ENCODE measurements at places on chromosomes 2 and 18.
A peak's percentile ranks its signal among the peaks of the same experiment; 100 is the strongest.

- no peak for DNase-seq
These were observed 631 bp downstream of the GYPC start for GRCh38 chr2:126656431-126657147.

GRCh38 chr2:239594772-239595608 is 194.2 kb upstream of the HDAC4 start:
- no peak for DNase-seq

DNA sequence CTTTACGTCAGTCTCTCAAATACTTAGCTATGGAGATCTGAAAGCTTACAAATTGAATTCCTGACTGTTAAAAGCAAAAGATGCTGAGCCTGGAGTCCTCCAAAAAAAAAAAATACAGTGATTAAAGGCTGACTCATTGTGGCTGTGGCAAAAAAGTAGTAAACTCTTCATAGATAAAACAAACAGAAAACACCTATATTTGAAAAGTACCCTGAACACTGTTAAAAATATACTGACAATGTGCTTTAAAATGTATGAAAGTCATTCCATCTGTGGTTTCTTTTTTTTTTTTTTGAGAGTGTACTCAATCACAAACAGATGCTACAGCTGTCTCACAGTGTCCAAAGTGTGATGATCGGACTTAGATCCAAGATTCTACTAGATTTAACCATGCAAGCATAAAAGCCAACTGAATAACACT is 267.6 kb upstream of the CYP26B1 start:
- DNase-seq, result no peak

- DNase-seq, result no peak
These were observed 102.2 kb upstream of the FZD7 start for GRCh38 chr2:201931475-201931874.

DNA sequence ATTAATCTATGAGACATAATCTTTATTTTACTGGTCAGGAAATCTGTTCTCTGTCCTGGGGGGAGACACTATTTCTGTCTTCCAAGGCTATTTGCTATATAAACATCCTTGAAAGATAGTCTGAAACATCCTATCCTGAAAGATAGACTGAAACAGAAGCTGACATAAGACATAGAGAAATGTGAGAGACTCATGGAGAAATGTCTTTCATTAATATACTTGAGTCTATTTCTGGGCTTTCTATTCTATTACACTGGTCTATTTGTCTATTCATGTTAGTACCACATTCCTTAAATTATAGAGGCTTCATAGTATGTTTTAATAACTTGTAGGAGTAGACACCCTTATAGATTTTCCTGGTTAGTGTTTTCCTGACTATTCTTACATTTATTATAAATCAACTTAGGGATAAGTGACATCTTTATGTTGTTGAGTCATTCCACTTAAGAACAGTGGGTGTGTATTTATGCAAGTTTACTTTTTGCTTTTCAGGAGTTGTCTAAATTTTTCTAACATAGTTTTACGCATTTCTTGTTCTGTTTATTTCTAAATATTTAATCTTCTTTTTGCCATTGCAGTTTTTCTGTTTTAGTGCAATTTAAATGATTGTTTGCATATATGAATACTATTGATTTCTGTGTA is 244.9 kb upstream of the ZSWIM2 start:
- DNase-seq, result no peak

DNA sequence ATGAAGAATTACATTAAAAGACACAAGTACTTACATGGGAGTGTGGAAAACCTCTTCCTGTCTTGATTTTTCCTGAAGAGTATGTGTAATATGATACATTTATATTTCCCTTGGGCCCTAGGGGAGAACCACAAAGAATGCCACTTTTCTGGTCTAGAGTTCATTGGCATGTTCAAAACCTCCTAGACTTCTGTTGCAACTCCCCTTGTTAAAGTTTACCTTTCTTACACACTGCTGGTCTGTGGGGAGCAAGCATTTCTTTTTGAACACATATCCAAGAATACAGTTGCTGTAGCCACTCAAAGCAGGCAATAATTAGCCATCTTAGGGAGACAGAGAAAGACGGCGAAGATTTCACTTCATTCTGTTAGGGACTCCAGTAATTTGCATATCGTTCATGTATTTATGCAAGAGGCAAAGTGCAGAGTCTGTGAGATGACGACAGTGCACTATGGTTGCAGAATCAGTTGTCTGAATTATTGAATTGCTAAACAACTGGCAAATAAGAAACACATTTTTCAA is 103.5 kb downstream of the NOL4 start:
- no peak for DNase-seq

- DNase-seq, result no peak
These were observed 22.5 kb upstream of the SIGLEC15 start for GRCh38 chr18:45802814-45803492.

- DNase-seq, result no peak
These were observed 8.4 kb upstream of the ZNF521 start for GRCh38 chr18:25360301-25360899.

DNA sequence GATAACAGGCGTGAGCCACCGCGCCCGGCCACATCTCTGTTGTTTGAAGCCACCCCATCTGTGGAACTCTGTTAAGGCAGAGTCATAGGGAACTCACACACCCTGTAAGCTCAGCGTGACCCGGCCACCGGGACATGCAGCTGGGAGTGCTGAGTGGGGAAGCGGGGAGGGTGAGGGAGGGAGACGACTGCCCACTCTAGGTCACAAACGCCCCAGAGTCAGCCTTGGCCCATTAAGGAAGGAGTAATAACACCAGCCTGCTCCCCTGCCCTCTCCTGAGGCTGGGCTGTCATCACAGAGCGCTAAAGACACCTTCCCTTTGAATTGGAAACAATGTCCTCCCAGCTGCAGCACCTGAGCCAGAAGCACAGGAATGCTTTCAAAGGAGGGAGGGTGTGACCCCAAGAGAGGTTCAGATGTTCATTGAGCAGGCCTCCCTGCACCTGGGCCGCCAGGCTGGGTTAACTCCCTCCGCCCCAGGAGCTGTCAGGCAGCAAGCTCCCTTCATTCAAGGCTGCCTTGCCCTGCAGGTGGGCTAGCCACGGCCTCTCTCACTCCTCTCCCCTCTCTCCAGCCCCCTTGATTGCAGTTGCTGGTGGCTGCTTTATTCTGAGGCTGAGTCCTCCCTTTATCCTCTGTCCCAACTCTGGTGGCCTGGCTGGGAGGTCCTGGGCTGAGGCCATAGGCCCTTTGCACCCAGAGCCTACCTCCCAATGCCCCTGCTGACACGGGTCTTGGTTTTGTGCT is 77.2 kb upstream of the HPCAL1 start:
- no peak for DNase-seq

GRCh38 chr2:96772903-96773671 is 12.4 kb downstream of the CNNM4 start:
- DNase-seq, result no peak

DNA sequence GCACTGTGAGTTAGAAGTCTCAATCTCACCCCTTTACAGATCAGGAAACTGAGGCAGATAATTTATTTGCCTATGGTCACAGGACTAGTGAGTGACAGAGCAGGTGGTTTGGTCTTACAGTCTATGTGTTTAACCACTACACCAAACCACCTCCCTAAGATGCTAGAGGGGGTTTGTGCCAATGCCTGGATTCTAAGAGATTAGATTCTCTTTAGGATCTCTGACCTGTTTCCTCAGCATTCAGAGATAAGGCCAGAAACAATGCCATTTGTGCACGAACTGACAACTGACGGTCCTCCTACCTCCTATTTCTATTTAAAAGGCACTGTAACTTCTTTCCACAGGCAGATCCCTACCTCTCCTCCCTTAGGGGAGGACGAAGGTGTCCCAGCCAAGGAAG is 2.3 kb upstream of the SLC20A1 start:
- DNase-seq, result no peak

GRCh38 chr2:240245706-240246105 is 105.2 kb upstream of the OTOS start:
- no peak for DNase-seq

GRCh38 chr2:76307495-76307894 is 596.8 kb upstream of the GCFC2 start:
- DNase-seq, result no peak

DNA sequence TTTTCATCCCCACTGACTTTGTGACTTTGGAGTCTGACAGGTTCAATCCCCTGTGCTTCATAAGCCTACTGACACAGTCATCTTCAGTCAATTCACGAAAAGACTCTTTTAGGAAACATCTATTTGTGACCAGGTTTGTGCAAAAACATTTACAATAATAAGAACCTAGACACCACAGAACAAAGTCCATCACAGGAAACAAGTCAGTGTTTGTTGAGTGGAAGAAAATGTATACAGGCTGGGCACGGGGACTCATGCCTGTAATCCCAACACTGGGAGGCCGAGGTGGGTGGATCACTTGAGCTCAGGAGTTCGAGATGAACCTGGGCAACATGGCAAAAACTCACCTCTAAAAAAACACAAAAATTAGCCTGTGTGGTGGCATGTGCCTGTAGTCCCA is 49.7 kb downstream of the TGFA start:
- DNase-seq, result no peak

DNA sequence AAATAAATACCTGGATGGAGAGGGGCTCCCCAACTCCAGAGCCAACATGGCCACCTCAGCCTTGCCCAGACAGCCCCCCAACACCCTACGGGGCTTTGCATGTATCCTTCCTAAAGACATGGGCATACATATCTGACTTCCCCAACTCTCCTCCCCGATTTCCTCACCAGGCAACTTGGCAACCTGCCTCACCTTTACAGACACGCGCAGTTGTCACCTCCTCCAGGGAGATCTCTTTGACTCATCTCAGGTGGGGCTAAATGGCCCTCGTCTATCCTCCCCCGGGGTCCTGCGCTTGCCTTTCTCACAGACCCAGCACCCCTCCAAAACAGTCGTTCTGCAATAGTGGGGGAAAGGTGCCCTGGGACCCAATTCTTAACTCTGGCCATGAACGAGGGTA is 10.6 kb upstream of the BIN1 start:
- DNase-seq, result no peak

DNA sequence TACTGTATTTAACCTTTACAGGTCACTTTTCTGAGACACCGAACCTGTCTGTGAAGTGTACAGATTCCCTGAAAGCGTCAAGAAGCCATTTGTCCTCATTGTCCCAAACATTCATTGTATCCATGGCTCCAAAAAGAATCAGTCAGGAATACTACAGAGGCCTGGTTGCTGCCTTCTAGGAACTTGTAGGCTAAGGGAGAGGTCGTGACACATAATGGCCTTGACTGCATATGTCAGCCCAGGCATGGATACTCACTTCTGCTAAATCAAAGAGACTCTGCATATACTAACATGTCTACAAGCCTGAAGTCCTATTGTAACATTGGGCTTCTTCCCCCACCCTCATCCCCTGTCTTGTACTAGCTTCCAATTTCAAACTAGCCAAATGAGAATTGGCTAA is 40.2 kb downstream of the ONECUT2 start:
- no peak for DNase-seq

- no peak for DNase-seq
These were observed 15.8 kb downstream of the C18orf63 start for GRCh38 chr18:74331404-74331803.

- DNase-seq, result peak; percentile 3
These were observed 57.4 kb downstream of the ADI1 start for GRCh38 chr2:3461801-3462492.

- no peak for DNase-seq
These were observed 70.5 kb downstream of the PRPF40A start for GRCh38 chr2:152646775-152647174.

GRCh38 chr2:231117922-231118613 is 6.8 kb downstream of the HTR2B start:
- no peak for DNase-seq

GRCh38 chr2:135820003-135820618 is 16.9 kb downstream of the LCT start:
- peak; percentile 55 for DNase-seq

GRCh38 chr2:146246002-146246735 is 1598.7 kb upstream of the ACVR2A start:
- DNase-seq, result no peak

GRCh38 chr2:28590496-28591301 is 94.8 kb downstream of the PLB1 start:
- no peak for DNase-seq

DNA sequence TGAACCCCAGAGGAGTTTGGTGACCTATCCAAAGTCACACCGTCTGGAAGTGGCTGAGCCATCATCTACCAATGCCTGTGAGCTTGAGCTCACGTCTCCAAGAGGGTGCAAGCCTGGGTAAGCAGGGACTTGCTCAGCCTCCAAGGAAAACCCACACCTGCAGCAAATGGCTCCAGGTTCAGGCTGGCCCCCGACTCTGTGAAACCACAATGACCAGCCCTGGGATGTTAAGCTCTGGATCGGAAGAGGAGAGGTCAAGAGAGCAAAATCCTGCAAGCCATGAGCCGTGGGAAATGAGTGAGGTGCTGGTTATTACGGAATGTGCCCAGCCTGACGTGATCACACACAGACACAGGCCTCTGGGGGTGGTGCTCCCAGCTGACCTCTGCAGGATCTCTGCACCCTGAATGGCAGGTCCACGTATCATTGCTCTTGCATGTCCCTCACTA is 94.1 kb upstream of the OTOS start:
- no peak for DNase-seq

DNA sequence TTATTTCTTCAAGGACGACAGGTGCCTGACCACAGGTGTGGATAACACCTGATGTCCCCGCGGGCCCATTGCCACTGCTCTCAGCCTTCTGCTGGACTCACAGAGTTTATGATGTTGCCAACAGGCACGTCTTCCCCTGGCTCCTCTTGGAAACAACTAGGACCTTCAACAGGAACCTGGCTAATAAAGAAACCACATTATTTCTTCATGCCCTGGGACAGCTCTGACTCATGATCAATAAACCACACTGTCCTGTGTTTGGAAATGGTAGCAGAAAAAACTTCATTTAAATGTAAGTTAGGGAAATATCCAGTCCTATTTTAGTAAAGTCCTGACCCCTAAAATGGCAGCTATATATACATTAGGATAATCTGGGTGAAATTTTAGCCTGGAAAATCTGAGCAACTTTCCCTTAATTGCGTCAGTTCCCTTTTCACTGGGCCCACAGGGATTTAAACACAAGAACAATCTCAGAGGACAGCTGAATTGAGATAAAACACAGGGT is 158.9 kb downstream of the VAPA start:
- no peak for DNase-seq
